Sigmoid colon (tissue), 7 donors: ENCODE measurements at places on chromosomes 2 and 18. TPM values are rescaled to one million over a fixed set of nuclear protein-coding genes. Genes with fewer than 3 reads are reported as not detected.

DNA sequence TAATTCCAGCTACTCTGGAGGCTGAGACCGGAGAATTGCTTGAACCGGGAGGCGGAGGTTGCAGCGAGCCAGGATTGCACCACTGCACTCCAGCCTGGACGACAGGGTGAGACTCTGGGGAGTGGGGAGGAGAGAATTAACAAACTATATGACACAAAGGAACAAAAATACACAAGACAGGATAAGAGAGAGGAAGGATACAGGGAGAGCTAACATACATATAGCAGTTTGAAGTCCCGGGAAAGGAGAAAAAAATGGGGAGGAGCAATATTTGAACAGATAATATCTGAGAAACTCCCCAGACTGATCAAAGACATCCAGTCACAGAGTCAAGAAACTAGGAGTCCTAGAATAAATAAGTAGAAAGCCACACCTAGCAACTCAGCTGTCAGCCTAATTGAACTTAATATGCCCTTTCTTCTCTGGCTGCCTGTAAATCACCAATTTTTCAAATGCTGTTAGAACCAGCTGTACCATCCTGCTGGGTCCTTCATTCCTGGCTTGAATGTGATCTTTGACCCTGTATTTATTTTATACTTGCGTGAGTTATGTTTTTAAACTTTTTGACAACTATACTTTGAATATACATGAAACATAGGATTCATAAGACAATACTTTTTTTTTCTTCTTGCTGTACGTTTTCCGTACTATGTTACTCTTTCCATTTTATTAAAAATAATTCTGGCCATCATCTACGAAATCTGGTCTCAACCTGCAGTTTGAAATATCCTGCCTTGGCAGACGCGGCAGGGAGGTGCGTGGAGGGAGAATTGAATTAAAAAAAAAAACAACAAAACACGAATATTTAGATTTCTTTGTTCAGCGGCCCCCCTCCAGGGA is 876 bp upstream of the CYP27A1 start:
- DNase-seq: no peak

- no peak for DNase-seq
These were observed 43.6 kb downstream of the MAPRE2 start for GRCh38 chr18:35084494-35085449.

DNA sequence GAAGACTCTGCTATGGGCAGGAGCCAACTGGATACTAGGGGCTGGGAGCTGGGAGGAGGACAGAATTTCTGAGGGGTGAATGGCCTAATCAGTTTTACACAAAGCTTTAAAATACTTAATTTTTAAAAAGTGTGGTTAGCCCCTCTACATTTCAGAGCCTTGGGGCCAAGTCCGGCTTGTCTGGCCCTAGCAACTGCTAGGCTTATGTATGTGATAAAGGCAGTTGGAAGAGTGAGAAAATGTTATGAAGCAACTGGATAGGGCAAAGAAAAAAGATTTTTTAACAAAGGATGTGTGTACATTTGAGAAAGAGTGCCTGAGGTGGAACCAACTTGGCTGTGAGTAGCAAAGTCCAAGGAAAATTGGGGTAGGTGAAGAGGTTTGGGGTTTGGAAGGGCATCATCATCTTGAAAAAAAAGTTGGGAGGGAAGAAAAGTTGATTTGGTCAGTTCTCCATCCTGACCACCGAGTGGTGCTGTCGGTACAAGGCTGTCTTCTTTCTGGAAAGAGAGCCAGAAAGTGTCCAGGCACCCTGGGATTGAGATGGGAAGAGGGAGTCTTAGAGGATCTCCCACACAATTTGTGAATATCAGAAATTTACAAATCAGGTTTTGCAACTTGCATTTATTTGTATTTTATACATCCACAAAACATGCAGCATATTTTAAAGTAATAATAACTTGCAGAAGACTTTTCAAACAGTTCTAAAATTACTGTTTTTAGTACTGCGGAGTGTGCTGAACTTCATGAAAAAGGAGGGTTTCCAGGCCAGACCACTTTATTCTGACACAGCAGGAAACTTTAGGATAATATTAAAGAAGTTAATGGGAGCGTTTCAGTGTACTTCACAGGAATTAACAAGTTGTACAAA is 10.5 kb upstream of the CDK15 start:
- no peak for DNase-seq

GRCh38 chr2:74179063-74179865 is 585 bp upstream of the MOB1A start:
- DNase-seq: no peak

GRCh38 chr2:125596612-125597011 is 1059.3 kb upstream of the GYPC start:
- no peak for DNase-seq

DNA sequence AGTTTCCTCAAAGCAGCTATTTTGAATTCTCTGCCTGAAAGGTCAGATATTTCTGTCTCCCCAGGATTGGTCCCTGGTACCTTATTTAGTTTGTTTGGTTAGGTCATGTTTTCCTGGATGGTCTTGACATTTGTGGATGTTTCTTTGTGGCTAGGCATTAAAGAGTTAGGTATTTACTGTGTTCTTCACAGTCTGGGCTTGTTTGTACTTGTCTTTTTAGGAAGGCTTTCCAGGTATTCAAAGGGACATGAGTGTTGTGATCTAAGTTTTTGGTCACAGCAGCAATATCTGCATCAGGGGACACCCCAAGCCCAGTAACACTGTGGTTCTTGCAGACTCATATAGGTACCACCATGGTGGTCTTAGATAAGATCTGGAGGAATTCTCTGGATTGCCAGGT is 11.8 kb downstream of the MYO3B start:
- DNase-seq: no peak

GRCh38 chr2:170214309-170214948 is 36.5 kb downstream of the MYO3B start:
- no peak for DNase-seq

GRCh38 chr2:172969166-172969565 is 106.5 kb upstream of the MAP3K20 start:
- DNase-seq: no peak

DNA sequence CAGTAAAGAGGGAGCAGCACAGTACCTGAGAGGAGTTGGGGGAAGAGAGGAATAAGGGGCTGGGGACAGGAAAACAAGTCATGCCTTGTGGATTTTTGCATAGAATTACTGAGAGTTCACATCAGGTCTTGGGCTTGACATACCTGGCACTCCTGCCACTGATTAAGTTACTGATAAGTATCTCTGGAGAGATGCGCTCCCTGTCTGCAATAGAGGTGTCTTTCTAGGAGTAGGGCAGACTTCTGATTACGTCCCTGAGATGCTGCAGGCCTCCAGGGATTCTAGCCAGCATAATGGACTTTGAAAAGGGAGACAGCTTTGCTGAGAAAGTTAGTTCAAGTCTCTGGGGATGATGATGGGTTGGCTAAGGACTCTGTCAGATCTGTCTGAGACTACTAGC is 69.4 kb downstream of the CHRNA1 start:
- DNase-seq: no peak

DNA sequence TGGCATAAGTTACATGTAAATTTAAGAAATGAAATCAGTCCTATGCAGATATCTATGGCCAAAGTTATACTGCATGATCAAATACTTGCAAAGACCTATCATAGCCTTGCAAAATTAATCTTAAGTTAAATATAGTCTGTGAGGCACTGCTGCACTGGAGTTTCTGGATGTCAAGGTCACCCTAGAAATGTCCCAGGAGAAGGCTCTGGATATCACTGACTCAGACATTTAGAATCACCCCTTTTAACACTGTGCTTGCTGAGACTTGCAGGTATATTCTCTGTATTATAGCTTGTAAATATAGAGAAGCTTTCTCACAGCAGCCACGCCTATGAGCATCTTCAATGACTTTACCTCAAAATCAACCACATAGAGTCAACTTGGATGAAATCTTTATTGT is 51.5 kb downstream of the ETAA1 start:
- DNase-seq: no peak

GRCh38 chr2:86335865-86336674 is 1.4 kb downstream of the REEP1 start:
- no peak for DNase-seq

DNA sequence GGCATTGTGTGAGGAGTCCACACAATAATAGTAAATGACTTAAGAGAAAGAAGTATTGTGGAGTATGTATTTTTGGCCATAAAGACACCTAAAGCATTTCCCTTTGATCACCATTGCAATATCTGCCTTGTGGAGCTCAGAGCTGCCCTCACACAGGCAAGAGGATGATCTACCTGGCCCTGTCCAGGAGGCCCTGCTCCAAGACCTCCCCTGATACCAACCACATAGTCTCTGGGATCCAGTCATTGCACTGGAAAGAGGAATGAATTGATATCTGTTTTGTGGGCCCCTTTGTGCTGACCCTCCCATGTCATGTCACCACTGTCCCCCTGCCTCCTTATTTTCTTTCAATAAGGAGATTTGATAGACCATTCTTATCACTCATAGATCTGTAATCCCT is 430.6 kb upstream of the TNP1 start:
- no peak for DNase-seq

DNA sequence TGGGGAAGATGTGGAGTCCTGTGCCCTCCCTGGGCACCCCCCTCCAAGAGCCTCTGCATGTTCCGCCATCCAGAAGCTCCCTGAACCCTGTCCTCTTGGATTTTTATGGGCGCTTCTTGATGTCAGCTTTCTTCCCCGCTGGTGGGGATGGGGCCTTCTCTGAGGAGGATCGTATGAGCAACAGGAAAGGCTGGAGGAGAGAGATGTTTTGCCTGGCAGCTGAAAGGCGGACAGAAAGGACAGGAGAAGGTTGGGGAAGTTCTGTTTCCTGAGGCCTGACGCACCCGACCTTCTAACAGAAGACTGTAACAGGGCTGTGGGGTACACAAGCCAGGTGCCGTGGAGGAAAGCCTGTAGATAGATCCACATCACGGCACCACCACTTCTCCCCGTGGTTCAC is 238.8 kb downstream of the LDLRAD4 start:
- no peak for DNase-seq

- no peak for DNase-seq
These were observed 30.1 kb downstream of the ITGB6 start for GRCh38 chr2:160169988-160170387.

DNA sequence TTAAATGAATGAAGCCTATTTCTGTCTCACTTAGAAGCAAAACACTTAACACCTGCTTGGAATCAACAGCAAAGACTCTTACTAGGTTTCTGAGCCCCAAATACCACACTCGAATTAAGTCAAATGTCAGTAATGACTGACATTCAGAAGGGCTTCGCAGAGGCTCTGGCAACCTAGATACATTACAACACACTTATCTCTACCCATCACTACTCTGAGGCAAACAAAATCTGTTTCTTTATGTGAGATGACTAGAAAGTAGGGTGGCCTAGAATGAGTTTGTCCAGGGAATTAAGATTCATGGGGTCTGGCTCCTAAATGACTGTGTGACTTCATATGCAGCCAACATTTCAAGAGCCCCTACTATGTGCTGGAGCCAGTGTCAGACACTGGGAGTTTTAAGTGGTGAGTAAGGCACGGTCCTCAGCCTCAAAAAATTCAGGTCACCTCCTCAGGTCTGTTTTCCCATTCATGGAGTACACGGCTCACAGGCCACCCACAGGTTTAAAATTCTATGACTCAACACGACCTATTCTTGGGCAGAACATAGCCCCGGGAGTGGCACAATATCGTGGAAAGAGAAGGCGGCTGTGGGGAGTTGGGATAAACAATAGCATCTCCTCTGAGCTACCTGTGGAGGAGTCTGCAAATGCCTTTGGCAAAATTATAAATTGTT is 150.3 kb upstream of the ZFP36L2 start:
- no peak for DNase-seq

DNA sequence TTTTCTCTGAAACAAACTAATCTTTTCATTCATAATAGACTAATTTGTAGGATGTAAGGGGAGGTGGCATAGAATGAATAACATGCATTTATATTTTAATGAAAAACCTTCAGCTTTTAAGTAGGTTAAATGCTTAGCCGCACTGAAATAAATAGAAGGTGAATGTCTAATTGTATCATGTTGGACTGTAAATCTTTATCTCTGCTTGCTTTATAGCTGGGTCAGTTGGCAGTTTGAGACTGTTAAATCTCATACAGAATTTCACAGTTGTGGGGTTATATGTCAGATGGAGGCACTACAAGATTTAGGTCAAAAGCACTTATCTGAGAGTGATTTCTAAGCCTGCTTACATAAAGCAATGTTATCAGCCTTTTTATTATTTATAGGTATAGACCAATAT is 174.7 kb upstream of the SIX3 start:
- no peak for DNase-seq

GRCh38 chr2:158600155-158600802 is 143.5 kb downstream of the PKP4 start:
- DNase-seq: no peak

DNA sequence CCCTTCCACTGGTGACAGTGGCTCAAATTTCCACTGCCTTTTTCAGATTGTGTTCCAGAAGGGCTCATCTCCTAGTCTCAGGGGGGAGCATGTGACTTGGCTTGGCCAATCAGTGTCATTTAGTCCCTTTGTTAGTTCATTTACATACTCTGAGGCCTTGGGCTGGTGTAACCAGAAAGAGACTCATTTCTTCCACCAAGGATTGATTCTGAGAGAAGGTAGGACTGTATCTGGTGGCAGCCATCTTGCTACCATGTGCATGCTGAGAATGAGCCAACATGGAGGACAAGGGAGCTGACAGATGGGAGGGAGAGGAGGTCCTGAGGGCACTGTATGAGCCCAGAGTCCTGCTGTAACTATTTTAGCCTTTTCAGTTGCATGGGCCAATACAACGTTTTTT is 191.7 kb downstream of the THSD7B start:
- DNase-seq: no peak

DNA sequence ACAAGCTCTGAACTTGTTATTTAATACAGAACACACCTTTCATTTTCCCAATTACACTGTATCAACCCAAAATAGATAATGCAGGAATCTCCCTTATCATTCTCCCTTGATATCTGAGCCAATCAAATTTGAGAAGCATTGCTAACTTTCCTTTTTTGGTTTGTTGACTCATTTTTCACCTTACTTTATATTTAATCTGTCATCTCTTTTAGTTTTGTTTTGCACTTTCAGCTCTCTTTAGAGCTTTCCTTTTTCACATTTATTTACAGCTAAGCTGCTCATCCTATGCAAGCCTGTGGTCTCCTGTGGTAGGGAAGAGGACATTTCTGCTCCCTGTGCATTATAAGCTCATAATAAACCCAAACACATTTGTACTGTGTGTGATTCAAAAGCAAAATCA is 50.1 kb downstream of the ITGAV start:
- DNase-seq: no peak

DNA sequence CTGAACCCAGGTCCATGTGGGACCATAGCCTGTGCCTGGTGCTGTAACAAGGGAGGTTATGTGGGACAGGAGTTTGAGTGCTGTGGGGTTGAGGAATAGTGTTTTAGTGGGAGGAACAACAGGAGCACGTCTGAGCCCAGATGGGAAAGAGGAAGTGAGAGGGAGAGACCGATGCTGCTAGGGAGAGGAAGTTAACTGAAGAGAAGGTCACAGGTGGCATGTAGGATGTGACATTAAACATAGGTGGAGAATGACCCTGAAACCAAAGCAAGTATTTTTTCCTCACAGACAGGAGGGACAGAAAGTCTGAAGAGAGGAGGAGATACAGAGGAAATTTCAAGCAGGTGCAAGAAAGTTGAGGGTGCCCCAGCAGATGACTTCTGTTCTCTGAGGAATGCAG is 87.8 kb downstream of the ACOXL start:
- no peak for DNase-seq

- no peak for DNase-seq
These were observed 6.2 kb downstream of the MBD2 start for GRCh38 chr18:54218299-54218698.

UPP2 gene
- not detected for total RNA-seq

ELOA2 gene
- not detected for total RNA-seq

AP1S3 gene
- 0.99 TPM for total RNA-seq

LRP1B gene
- 3.2 TPM for total RNA-seq
